Esophagus muscularis mucosa (tissue), 4 donors: ENCODE measurements at places on chromosomes 6 and 20.

GRCh38 chr20:9909167-9909566, 70.3 kb upstream of the PAK5 start:
- no peak for DNase-seq

- DNase-seq = no peak
These were observed 114.2 kb downstream of the SOX4 start for GRCh38 chr6:21707524-21708319.

GRCh38 chr6:169950558-169950957, 199.1 kb downstream of the ERMARD start:
- peak; percentile 86 for DNase-seq

GRCh38 chr6:38901802-38902522, 146.6 kb upstream of the GLP1R start:
- no peak for DNase-seq

- DNase-seq = no peak
These were observed 21.9 kb upstream of the CCN6 start for GRCh38 chr6:112031960-112032359.

- peak; percentile 42 for DNase-seq
These were observed 138.0 kb downstream of the THBS2 start for GRCh38 chr6:169115632-169116031.

DNA sequence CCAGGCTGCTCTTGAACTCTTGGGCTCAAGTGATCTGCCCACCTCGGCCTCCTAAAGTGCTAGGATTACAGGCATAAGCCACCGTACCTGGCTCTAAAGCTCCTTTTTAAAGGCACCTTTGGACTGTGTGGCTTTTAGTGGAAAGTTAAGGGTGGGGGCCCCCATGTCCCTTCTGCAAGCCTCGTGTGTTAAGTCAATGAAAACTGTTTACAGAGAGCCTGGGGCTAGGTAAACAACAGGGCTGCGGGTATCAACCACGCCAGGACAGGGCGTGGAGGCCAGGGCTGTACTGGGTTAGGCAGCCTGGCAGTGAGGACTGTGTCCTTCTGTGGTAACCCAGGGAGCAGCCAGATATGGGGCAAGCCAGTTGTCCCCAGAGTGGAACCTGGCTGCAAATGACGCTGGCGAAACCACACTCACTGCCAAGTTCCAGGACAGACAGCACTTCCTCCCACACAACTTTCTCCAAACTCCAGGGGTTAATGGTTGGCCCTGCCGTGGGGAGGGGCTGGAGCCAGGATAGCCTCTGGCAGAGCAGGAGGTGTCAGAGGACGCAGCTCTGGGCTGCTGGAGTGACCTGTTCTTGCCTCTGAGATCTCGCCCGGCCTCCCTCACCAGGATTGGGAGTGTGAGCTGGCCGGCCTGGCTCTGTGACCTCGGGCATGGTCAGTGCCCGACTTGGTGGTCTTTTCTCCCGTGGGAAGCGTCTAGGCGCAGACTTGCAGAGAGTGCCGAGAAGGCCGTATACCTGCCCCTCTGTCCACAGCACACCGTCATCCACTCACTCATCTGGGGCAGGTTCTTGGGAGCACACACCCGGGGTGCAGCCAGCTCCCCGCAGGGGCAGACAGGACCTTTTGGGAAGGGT, 3.2 kb downstream of the SLC17A9 start:
- no peak for DNase-seq

DNA sequence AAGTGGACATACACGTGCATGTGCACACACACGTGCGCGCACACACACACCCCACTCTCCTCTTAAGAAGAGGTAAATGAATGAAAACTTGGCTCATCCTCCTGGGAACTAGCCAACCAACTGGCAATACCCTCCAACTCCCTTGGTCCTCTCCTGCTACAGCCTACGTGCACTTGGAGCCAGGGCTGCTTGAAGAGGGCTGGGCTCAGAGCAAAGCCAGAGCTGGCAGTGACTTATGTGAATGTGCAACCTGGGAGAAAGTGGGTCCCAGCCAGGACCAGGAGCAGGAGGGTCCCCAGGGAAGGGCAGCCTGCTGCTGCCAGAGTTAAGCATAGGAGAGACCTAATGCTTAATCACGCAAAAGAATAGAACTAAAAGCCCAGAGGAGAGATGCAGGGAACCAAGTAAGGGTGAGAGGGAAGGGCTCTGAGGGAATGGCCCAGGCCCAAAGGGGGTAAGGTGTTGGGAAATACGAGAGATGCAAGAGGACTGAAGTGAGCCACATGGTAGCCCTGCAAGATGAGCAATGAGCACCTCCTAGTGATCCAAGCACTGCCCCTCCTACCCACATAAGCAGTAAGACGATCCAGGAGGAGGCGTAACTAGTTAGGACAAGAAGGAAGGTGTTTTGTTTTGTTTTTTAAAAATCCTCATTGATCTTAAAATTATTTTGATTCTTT, 24.7 kb downstream of the TRAF3IP2 start:
- no peak for DNase-seq

GRCh38 chr20:14957402-14957801, 620.0 kb upstream of the FLRT3 start:
- DNase-seq = no peak

GRCh38 chr6:95785785-95786184, 208.4 kb downstream of the MANEA start:
- no peak for DNase-seq

DNA sequence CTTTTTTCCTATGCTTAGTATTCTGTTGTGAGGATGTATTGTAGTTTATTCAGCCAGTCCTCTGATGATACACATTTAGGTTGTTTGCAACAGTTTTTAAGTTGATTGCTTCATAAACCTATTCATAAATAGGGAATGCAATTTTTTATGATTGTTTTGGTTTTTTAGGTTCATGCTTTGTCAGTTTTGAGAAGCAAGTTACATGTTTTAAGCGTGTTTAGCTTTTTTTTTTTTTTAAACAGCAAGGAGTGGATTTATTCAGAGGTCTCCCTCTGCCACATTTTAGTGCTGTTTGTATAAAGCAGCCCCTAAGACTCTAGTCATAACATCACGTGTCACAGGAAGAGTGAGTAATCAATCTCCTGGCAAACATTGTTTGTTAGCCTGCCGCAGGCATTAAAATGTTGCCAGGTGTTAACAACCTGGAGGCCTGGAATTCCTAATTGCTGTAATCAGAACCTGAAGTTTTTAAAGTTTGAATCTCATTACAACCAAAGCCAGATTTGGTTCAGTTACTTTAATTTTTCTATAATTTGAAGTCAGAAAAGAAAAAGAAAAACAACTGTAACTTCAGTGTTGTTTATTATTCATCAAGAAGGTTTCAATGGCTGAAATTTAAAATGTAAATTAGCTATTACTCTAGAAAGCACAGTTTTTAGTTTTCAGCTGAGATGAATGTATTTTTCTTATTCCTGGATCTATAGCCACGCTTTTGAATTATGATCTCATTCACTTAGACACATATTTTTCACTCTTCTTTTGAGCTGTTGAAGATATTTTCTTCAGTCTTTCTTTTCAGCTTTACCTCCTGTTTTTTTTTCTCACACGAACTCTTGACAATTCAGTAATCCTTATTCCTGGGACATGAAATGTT, 59.2 kb downstream of the KCNS1 start:
- no peak for DNase-seq

GRCh38 chr6:163438940-163439335, 24.4 kb downstream of the QKI start:
- no peak for DNase-seq

DNA sequence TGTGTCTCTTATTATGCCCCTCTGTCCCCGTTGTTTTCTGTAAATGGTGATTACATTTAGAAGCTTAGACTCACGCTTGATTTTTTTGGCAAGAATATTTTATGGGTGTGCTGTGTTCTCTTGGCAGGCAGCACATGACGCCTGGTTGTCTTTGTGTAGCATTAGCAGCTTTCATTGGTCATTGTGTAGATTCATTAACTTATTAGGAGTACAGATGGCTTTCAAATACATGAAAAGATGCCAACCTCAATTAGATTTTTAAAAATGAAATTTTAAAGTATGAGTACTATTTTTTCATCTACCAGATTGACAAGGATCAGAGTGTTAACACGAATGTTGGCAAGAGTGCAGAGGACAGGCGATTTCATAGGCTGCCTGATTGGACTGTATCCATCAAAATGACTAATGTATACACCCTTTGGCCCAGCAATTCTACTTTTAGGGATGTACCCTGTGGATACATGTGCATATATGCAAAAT, 15.2 kb downstream of the COX4I2 start:
- DNase-seq = no peak
